ENCODE measurements at places on chromosomes 6 and 20.

- DNase-seq: no peak
Observed at GRCh38 chr20:23225407-23226060, 125.1 kb upstream of the NXT1 start.

- no peak for DNase-seq
Observed at GRCh38 chr20:56244259-56244658, 4.3 kb upstream of the MC3R start.

GRCh38 chr20:23588434-23589403 lies 17.0 kb downstream of the CST9 start:
- DNase-seq: no peak

DNA sequence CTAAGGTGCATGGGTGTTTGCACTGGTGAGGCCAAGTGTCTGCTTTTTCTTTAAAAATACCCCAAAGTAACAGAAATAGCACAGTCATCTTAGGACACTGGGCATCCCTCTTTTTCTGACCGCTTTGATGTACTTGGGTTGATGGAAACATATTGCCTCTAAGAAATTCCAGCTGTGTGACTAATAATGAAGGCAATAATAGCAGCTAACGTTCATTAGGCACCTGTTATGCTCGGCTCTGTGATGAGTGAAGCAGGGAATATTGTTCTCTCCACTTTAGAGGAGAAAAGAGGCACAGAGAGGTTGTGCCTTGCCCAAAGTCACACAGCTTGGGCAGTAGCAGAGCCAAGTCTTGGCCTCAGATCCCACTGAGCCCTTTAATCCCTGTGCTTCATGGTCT lies 100.7 kb downstream of the F13A1 start:
- DNase-seq: no peak

Measured in stimulated activated naive CD8-positive, alpha-beta T cell treated with anti-CD3 and anti-CD28 coated beads, Interleukin-15, amount 100 ng/mL, for 72 hours (primary cell).